Esophagus squamous epithelium (tissue), 5 donors: ENCODE measurements at places on chromosomes 3 and 15.

DNA sequence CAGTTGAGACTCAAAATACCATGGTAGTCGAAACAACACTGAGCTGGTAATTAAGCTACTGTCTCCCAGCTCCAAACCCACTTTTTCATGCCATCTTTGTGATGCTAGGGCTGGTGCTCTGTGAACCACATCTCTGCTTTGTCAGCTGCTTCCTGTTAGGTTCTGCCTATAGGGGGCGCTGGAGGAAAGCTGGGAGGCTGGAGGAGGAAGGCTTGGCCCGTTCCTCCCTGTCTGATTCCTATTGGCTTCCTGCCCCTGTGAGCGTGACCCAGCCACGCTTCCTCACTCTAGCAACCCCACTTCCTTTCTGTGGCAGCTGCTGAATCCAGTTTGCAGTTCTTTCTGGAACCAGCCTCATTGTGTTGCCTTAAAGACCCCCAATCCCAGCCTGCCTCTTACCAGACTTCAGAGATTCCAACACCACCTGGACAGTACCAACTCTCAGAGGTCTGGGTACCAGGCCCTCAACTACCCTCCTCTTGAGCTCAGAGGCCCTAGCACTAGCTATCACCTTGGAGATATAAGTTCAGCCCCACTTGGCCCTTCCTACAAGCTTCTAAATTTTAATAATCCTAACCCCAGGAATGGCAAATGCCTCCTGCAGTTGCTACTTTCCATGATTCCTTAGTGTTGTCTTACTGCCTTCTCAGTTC, 120.9 kb downstream of the ERC2 start:
- no peak for DNase-seq

DNA sequence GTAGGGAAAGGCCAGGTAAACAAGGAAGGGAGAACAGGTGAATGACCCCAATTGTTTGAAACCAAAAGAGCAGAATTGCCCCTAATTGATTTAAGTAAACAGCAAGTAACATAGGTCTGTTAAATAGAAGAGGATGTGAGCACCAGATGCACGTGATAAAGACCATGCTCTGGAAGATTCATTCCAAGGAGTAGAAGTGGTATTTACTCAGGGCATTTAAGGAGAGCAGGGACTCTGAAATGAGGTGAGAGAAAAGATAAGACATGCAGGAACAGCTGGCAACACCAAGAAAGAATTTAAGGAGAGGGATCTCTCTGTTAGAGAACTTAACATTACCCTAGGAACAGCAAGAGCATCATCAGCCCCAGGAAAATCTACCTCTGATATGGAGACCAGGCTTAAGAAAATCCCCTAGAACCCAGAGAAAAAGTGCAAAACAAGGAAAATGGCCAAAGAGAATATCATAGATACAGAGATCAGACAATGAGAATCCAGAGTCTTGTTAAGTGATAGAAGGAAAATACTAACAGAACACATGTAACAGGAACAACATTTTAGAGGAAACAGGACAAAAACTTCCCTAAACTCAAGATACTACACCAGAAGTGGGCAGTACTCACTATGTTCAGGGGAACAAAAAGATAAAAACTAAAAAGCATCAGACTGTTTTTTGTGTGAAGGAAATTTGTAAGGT, 6.4 kb downstream of the NUDT16 start:
- DNase-seq = no peak

GRCh38 chr3:1135194-1135593, 42.4 kb downstream of the CNTN6 start:
- DNase-seq = no peak

- no peak for DNase-seq
Measured at GRCh38 chr15:59751552-59752413, 62.7 kb upstream of the BNIP2 start.

- no peak for DNase-seq
Measured at GRCh38 chr3:23459465-23459864, 256.3 kb downstream of the UBE2E2 start.

DNA sequence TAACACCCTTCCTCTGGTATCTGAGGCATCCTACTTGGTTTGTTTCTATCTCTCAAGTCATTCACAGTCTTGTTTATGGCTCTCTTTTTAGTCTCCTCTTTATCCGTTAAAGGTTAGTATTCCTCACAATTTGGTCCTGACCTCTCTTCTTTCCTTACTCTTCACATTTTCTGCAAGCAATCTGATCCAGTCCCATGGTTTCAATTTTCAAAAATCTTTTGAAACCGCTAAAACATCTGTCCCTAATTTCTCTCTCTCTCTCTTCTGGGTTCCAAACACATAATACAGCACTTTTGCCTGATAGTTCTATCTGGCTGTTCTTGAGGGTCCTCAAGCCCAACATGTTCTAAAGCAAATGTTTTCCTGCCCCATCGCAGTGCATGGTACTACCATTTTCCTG, 149.0 kb downstream of the SERPINI1 start:
- DNase-seq = no peak

- no peak for DNase-seq
Measured at GRCh38 chr15:95284933-95285421, 1045.5 kb upstream of the NR2F2 start.

DNA sequence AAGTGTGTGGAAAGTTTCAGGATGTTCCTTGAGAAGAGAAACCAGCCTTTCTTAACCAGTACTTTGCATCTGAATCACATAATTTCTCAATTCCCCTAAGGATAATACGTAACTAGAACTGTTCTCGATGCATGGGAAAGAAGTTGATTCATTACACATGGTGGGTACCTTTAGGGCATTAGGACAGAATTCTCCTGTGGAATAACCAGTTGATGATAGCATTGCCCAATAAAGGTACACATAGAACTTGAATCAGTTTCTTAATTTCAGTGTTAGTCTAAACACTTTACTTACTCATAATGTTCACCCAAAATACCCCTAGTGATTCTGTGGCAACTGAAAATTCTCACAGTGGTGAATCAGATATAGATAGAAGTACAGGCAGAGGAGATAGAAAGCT, 1030.9 kb downstream of the ROBO1 start:
- DNase-seq = no peak

GRCh38 chr15:67722030-67722817, 103.1 kb upstream of the SKOR1 start:
- DNase-seq = no peak

- DNase-seq = no peak
Measured at GRCh38 chr3:141844108-141844507, 32.3 kb upstream of the ATP1B3 start.

GRCh38 chr3:122745369-122746021, 48.1 kb downstream of the HSPBAP1 start:
- DNase-seq = no peak

DNA sequence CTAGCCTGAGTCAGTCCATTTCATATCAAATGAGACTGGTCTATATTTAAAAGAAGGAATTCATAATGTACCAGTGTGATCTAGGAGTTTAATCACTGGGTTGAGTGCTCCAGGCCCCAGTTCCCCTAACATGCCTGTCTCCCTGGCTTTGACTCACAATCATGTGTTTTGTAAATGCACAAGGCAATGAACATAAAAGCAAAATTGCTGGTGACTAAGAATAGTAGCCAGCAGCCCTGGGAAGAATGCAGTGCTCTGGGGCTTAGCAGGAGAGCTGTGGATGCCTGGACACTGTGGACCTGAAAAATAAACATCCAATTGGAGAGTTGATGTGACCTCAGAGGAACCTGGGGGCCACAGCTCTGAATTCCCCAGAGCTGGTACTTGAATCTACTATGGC, 50.3 kb downstream of the SYNPR start:
- DNase-seq = no peak

DNA sequence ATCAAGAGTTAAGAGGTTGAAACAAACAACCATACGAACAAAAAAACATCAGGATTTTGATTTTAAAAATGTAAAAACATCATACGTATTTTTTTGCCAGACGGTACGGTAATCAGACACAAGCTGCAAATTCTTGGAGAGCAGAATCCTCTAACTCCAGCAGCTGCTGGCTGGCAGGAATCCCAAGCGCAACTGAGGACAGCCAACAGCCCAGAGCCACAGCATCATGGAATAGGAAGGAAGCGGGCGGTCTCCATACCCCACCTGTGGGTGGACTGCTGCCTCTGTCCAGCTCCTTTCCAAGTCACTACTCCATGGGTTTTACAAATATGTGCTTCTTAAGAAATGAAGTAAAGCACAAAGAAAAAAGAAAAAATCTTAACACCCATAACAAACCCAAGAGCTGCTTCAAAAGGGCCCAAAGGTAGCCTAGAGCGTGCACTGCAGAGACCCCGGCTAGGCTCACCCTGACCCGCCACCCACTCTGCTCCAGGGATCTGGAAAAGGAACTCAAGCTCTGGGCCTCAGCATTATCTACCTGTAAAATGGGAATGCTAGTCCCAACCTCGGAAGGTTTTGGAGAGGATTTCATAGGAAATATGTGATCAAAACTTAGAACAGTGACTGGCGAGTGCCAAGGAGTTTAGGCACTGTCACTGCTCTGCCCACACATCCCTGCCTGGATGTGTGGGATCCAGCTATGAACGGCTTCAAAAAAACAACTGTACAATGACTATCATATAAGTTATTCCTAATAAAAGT, 33.4 kb downstream of the ZXDC start:
- no peak for DNase-seq

- no peak for DNase-seq
Measured at GRCh38 chr15:31266712-31267111, 59.9 kb upstream of the KLF13 start.

DNA sequence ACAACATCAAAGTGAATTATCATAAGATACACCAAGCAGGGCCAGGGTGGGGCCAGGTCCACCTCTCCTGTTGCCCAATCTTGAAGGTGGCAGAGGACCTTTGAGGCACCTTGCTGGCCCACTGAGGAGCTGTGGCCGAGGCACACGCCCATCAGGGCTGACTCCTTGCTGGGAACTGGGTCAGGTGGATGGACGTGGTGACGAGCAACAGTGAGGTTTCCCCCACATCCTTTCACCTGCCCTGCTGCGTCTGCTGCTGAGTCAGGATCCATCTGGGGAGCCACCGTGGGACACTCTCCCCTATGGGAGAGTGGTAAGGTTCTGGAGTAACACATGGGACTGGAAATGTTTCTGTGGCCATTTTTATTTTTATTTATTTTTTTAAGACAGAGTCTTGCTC, 17.3 kb upstream of the FURIN start:
- DNase-seq = no peak

DNA sequence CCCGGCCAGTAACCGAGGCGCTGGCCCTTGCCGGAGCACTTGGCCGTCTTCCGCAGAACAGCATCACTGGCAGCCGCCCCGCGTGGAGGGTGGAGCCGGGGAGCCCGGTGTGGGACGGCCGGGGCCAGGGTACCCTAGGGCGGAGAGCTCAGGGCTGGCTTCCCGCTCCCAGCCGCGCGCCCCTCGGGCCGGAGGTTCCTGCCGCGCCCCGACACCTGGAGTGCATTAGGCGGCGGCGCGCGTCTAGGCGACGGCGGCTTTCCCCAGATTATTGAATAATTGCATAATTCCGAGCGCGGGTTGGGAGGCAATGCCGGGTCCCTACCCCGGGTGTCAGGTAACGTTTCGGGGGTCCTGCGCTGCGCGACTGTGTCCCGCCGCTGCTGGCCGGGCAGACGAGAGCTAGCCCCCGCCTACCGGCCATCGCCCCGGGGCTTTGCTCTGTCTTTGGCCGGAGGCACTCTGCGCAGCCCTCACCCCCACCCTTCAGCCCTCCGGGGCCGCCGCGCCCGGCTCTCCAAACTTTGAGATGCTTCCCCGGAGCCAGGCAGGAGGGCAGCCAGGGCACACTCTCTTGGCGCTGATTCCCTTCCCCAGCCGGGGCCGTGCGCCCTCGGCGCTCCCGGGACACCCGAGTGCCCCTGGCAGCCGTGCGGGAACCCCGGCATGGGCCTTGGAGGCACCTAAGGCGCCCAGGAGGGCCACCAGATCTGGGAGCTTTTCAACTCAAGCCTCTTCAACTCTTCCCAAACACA, 749 bp downstream of the ITGA11 start:
- no peak for DNase-seq

DNA sequence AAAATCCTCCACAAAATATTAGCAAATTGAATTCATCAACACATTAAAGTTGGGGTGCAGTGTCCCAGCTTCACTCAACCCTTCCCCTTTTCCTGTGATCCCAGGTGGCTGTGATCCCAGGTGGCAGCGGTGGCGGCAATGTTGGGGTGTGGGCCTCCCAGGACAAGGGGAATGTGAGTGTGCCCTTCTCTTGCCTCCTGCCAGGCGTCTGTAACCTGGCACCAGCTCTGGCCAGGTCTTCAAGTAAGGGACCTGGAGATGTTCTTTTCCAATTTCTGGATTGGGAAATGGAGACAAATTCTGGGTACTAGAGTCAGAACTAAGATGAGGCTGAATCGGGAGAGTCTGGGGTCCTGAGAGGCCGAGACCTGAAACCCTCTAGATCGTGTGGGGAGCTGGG, 20.1 kb downstream of the GOLGA6A start:
- no peak for DNase-seq

- no peak for DNase-seq
Measured at GRCh38 chr15:71526060-71526820, 284.1 kb upstream of the NR2E3 start.

GRCh38 chr3:181403876-181404660, 307.7 kb upstream of the SOX2 start:
- DNase-seq = no peak

- no peak for DNase-seq
Measured at GRCh38 chr3:42526616-42527367, 24.3 kb downstream of the VIPR1 start.

- no peak for DNase-seq
Measured at GRCh38 chr15:92614301-92614700, 41.3 kb downstream of the FAM174B start.

GRCh38 chr3:84600703-84601225, 358.0 kb upstream of the CADM2 start:
- no peak for DNase-seq

- no peak for DNase-seq
Measured at GRCh38 chr3:123660900-123661299, 76.0 kb upstream of the HACD2 start.

DNA sequence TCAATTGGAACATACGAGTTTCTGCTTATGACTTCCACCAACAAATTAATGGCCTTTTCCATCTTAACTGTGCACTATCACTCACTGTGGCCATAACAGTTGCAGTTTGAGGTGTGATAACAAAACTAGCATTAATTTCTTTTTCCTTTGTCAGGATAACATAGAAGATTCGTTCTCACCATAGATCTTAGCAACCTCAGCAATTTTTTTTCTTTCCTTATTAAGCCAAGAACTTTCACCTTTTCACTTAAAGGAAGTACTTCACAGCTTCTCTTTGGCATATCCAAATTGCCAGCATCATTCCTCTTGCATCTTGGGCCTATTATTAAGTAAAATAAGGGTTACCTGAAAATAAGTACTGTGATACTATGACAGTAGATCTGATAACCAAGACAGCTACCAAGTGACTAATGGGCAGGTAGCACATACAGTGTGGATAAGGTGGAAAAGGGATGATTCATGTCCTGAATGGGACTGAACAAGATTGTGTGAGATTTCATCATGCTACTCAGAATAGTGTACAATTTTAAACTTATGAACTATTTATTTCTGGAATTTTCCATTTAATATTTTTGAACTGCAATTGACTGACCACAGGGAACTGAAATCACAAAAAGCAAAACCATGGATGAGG, 46.6 kb downstream of the CEP70 start:
- DNase-seq = no peak

GRCh38 chr15:63502843-63503738, 1.3 kb upstream of the USP3 start:
- peak; percentile 49 for DNase-seq

- no peak for DNase-seq
Measured at GRCh38 chr15:29106551-29107290, 162.9 kb downstream of the NSMCE3 start.

GRCh38 chr15:85527895-85528294, 147.5 kb downstream of the AKAP13 start:
- no peak for DNase-seq

GRCh38 chr3:100067589-100067988, 46.7 kb downstream of the FILIP1L start:
- no peak for DNase-seq
